Activated T-cell treated with anti-CD3 and anti-CD28 coated beads for 4 hours (primary cell): ENCODE measurements at places on chromosomes 16 and 17.

DNA sequence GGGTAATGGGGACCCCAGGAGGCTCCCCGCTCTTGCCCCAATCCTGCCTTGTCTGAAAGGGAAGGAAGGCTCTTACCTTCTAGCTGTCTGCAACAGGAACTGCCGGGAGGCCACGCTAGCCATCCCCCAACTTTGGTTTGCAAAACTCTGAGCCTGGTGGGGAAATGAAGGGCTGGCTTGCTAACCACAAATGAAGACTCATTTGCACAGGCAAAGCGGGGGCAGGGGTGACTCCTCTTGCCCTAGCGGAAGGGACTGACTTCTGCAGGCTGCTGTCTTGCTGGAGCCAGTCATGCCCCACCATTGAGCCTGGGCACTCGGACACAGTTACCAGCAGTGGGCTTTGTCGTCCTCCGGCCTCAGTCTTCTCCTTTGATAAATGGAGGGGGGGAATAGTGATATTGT lies 52.6 kb downstream of the PLCG2 start:
- peak; percentile 16 for DNase-seq

DNA sequence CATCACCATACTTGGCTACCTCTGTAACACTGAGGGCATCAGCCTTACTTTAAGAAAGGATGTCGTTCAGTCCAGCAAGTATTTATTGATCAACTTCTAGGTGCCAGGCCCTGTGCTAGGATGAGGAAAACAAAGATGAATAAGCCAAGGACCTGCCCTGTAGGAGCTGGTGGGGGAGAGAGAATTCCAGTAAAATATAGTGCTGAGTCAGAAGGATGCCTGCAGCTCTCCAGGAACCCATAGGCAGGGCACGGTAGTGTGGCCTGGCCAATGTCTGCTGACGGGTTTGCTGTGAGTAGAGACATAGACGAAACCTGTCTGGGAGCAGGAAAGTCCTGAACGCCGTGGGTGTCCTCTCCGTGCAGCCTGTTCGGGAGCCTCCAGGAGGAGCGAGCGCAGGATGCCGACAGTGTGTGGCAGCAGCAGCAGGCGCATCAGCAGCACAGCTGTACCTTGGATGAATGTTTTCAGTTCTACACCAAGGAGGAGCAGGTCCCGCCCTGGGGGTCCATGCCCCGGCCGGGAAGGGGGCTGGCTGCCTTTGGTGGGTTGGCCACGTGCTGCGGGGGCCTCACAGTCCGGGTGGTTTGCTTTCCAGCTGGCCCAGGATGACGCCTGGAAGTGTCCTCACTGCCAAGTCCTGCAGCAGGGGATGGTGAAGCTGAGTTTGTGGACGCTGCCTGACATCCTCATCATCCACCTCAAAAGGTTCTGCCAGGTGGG lies 55.6 kb downstream of the USP43 start:
- DNase-seq = no peak

GRCh38 chr17:82965371-82965770 lies 114.0 kb upstream of the METRNL start:
- DNase-seq = no peak

- no peak for DNase-seq
These were observed 10.1 kb upstream of the TMEM219 start for GRCh38 chr16:29951625-29952365.

DNA sequence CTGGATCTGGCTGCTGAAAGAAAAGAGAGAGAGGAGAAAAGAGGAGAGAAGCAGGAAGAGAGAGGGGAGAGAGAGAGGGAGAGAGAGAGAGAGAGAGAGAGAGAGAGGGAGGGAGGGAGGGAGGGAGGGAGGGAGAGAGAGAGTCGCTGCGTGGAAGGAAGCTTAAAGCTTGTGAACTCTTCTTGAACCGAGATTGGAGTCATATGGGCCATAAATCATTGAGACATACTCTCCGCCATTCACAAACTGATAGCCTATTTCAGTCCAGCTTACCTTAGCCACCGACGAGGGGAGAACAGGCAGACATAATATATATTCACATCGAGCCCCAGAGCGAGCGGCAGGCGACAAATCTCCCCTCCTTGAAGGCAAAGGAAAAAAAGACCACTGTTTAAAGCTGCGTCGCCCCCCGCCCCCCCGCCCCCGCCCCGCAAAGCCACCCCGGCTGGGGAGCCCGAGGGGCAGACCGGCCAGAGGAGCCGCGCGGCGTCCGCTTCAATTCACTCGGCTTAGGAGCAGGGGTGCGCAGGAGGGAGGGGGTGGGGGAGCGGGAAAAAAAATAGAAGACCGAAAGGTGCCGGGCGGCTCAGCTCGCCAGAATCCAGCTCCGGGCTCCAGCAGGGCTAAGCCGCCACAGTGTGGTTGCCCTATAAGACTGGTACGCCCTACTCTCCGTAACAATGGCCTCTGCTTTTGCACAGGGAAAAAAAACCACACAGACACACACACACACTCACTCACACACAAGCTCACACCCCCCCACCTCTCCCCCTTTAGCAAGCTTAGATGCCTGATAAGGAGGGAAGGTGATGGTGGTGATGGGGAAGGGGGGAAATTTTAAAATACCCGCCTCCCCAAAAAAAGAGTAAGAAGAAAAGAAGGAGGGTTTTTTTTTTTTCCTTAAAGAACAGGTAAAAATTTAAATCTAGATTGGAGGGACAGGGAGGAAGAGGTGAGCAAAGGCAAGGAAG lies 10.6 kb upstream of the HOXB2 start:
- DNase-seq = no peak

DNA sequence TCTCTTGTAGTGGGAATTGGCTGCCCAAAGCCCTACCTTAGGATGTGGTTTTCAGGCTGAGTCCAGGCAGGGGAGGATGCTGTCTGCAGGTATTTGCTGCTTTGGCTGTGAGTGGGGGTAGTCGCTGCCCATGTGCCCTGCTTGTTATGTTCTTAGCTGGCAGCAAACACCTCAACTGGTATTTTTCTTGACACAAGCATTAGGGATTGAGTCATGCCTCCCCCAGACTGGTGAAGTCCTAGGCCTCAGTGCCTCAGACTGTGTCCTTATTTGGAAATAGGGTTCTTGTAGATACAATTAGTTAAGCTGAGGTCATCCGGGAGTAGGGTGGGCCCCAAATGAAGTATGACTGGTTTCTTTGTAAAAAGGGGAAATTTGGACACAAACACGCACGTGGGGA lies 808.3 kb upstream of the EEF2KMT start:
- DNase-seq = no peak

GRCh38 chr17:43528988-43529814 lies 16.9 kb downstream of the ETV4 start:
- DNase-seq = no peak

- DNase-seq = peak; percentile 77
These were observed 62.4 kb downstream of the BAIAP2 start for GRCh38 chr17:81097134-81097942.

GRCh38 chr16:74275031-74275636 lies 21.5 kb upstream of the PSMD7 start:
- DNase-seq = no peak

DNA sequence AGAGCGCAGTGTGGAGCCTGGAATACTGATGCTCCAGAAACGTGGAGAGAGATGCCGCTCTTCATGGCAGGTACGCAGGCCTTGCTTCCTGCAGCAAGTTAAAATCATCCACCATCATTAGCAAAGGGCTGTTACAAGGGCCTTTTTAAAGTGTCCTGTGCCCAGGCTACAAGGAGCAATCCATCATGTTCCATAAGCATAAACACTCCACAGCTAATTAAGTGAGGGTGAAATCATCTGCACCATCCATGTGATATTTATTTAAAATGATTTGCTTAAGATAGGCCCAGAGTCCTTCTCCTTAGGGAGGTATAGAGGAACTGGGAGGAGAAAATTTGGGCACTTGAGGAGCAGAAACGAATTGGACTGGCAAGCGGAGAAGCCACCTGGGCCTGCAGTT lies 372.1 kb downstream of the XYLT1 start:
- no peak for DNase-seq

GRCh38 chr17:80063830-80064585 lies 27.6 kb downstream of the CCDC40 start:
- no peak for DNase-seq

DNA sequence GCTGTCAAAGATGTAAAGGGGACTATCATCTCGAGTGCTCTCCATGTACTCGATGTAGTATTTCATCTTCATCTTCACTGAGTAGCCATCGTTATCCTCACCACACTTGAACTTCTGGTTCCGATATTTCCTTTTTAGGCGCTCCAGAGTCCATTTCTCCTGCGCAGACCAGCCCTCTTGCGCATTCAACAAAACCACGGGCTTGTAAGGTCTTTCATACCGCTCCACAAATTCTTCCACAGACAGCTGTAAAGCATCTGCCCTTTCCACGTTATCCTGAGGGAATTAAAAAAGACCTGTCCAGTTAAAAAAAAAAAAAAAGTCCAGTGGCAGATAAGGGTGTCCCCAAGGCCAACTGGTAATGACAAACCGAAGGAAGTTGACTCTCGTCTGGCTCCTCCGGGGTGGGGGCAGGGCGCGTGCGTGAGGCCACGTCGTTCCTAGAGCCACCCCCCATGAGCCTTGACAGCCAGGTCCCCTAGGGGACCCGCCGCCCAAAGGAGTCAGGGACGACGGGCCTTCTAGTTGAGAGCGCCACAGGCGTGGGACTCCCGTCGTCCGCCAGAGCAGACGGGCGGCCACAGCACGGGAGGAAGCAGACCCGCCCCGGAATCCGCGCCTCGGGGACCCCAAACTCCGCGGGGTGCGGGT lies 701 bp downstream of the JMJD6 start:
- peak; percentile 63 for DNase-seq

DNA sequence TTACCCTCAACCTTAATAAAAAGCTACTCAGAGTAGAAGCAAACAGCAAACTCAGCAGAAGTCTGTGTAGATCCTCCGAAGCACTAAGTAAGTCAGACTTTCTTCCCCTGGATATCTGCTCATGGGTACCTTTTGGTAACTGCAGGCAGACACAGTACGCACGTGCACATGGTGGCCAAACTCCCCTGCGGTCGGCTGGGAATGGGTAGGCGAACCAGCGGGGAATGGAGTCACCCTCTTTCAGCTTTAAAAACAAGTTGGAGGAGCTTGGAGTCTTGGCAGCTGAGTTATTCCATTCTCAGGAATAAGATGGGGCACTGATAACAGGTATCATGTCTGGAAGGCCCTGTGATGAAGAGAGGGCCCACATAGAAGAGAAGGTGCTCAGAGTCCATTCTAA lies 16.3 kb downstream of the CYB561 start:
- DNase-seq = no peak

- no peak for DNase-seq
These were observed 2.5 kb upstream of the BANP start for GRCh38 chr16:87948735-87949070.

DNA sequence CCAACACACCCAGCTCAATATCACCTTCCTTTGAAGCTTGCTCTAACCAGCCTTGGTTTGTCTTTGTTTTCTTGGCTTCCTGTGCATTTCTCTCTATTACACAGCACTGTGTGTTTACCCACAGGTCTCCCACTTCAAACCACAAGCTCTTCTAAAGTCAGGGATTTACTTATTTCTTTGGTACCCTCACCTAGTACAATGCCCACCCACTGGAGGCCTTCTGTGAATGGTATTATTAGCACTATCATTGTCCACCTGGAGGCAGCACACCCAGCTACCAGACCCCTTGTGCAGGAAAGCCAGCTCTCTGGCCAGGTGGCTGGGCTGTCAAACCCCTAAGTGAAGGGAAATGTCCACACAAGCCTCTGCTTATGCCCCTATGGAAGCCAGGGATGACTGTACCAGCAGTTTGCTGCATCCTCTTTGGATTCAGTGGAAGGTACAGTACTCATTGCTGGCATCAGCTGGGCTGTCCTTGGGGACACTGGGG lies 9.4 kb upstream of the TOP2A start:
- no peak for DNase-seq

DNA sequence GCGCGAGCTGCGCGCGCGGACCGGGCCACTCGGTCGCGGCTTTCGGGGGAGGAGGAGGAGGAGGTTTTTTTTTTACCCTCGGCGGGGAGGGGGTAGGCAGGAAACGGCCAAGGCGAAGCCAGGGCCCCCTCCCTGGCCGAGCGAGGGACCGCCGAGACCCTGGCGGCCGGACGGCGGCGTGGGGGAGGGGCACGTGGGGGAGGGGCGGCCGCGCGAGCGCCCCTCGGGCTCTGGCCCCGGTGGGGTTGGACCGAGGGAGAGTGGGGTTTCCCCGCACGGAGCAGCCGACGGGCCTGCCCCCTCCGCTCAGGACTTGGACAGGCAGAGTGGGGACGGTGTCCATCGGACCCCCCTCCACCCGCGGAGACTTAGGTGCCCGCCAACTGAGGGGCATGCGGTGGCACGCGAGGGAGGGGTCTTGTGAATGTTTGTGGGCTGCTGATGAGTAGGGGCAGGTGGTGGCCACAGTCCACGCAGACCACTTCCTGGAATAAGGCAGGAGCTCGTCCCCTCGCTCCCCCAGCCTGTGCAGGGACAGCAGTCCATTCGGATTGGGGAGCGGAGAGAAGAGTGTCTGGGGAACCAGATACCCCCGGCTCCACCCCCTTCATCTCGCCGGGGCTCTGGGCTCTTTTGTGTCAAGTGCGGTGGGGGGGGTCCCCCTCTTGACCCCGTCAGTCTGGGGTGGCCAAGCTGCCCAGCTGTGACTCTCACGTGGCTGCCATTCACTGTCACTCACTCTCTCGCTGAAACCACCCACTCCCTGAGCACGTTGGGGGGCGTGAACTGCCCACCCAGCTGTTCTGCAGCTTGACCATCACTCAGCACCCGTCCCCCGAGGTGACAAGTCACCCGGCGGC lies 3.0 kb upstream of the CHD3 start:
- peak; percentile 17 for DNase-seq

- DNase-seq = no peak
These were observed 367.1 kb downstream of the SOX9 start for GRCh38 chr17:72487731-72488494.

GRCh38 chr17:33121756-33122155 lies 130.1 kb downstream of the SPACA3 start:
- no peak for DNase-seq

DNA sequence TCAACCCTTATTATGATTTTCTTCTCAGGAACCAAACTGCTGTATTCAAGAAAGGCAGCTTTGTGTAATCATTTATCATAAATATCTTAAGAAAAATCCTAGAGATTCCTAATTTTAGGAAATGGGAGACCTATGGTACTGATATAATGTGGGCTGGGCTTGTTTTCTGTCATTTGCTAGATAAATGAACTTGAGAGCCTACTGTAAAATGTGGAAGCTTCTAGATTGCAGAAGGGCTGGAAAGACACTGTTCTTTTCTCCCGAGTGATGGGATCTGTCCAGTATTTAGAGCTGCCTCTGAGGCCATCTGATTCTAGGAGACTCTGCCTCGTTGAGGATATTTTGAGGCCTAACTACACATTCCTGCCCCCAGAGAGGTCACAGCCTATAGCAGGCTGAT lies 19.9 kb upstream of the STH start:
- no peak for DNase-seq

GRCh38 chr17:16353317-16354174 lies at the start of gene CENPV:
CENPV (minus strand) TSS chr17:16353469; CDS start chr17:16353436, 33 bp downstream.
- DNase-seq = peak; percentile 49

GRCh38 chr16:68232335-68232734 lies 3.6 kb downstream of the ESRP2 start:
- DNase-seq = no peak
